Vagina (tissue), 2 donors: ENCODE measurements at places on chromosomes 12 and 14.

DNA sequence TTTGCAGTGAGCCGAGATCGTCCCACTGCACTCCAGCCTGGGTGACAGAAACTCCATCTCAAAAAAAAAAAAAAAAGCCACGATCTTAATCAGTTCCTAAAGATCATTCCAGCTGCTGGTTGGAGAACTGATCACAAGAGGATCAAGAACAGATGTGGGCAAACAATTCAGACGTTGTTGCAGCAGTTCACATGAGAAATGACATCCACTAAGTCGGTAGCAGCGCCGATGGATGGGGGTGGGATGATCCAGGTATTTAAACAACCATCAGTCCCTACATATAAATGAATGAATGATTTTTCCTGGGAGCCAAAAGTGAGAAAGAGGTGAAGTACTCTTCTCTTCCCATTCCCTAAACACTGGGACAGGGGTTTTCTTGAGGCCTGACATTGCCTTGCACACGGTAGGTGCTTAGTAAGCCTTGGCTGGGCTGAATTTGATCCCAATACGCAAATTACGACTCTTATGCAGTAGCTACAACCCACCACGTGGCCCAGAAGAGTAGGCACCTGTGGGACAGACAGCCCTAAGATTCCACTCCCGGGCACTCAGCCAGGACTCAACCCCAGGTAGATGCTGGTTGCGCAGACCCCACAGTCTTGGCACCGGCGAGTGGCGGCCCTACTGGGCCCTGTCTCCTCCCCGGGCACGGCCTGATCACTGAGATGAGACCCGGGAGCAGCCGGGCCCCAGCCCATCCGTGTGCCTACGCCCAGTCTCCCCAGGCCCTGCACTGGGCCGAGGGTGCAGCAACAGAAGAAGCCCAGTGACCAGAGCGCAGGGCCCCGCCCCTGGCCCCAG, 565 bp downstream of the SPRYD3 start:
- DNase-seq = peak; percentile 83

GRCh38 chr12:6461401-6462233, 8.9 kb downstream of the VAMP1 start:
- DNase-seq = no peak

DNA sequence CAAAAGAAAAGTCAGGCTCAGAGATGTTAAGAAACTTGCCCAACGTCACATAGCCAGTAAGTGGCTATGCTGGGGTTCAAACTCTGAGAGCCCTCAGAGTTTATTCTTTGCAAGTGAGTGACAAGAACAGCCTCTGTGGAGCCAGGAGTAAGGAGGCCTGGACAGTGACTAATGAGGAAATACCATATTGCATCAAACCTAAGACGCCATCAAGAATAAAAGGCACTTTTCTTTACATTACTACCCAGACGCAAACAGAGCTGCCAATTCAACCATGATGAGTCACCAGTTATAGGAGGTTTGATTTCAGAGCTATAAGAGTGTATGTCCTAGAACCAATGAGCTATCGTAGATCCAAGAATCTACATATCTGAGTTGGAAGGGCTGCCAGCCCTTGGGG, 9.4 kb downstream of the TNFRSF1A start:
- DNase-seq = no peak

DNA sequence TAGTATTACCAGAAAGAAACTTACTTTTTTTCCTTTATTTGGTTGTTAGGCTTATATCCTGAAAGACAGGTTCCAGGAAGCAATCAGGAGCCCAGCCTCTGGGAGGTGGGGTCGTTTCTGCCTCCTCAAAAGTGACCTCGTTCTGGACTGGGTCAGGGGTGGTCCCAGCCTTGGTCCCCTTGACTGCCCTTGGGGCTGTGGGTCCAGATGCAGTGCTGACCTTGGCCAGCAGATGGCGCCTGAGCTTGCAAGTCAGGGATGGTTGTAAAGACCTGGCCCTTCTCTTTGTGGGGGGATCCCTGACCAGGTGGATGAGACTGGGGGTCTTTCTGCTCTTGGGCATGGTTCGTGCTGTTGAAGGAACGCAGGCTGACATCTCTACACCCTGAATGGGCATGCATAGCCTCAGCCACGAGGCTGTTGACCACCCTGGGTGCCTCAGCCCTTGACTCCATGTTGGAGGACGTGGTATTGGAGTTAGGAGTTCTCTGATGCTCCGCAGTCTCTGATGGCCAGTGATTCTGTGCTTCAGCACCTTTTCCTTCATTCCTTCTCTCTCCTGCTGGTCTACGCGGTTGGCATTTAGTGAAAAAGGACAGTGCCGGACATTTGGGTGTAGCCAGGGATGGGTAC, 62.4 kb downstream of the ADCK1 start:
- DNase-seq = no peak

DNA sequence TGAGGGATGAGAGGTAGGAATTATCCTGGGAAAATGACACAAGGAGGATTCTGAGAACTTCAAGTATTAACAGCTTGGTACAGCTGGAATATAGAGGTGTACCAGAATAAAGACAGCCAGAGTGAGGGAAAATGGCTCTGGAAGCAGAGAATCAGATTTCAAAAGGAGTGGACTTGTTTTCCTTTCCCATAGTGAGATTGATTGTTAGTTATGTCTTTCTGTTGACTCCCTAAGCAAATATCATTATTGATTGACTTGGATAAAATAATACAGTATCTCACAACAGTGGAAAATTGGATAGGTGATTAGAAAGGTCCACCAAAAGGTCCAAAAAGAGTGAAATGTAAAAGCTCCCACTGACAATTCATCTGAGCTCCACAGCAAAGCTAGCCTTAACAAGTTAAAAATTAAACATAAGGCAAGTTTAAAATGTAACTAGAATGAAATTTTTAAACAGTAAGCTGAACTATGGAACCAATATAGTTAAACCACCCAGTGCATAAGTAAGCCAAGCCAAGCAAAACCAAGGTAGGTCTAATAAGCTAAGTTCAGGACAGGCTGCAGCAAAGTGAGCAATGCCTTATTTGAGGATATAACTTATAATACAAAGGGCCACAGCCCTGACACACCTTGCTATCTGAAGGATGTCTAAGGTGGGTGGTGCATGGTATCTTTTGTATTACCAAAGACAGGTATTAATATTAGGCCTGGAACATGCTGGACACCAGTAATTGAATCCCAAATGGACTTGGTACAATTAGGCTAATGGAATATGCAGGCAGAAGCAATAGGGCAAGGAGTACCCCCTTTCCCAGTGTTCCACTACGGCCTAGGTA, 21.8 kb downstream of the ENTPD5 start:
- no peak for DNase-seq

DNA sequence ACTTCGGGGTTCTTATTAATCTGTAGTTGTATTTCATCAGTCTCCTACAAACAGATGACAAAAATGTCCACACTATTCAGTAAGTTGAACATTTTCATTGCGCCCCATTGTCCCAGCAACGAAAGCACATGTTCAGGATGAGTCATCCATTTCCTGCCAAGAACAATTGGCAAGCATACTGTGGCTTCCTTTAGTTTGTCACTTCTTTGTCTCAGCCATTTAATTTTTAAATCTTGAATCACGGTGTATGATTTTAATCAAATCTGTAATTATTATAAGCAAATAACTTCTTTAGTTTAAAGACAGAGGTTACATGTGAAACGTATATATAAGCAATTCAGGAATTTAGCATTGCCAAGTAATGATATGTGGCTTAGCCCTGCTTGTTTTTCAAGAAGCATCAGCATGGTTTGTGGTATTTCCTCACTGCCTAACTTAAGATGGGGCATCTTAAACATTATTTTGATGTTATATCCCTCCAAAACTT, 211.3 kb upstream of the KRR1 start:
- DNase-seq = no peak

DNA sequence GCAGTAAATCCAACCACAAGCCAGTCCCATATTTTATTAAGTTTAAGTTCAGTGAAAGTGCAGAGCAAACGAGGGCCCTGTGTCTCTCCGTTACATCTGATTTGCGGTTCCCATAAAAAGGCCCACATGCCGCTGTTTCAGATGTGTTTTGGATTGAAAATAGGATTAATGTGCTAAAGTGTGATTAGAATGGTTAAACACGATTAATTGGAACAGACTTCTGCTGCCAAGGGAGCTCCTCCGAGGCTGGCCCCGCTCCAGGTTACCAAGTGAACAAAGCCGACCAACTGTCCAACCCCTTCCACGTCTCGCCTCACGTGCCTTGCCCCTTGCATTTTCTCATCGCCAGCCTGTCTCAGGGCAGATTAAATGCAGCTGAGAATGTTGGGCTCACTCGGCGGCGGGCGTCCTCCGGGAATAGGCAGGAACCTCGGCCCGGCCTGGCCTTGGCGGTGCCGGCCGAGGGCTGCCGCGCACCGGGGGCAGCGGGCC, 166.5 kb upstream of the GSC start:
- no peak for DNase-seq

GRCh38 chr14:81416194-81416952, 16.2 kb upstream of the STON2 start:
- DNase-seq = no peak

- DNase-seq = no peak
Observed at GRCh38 chr12:52368508-52368907, 1.2 kb upstream of the KRT85 start.

DNA sequence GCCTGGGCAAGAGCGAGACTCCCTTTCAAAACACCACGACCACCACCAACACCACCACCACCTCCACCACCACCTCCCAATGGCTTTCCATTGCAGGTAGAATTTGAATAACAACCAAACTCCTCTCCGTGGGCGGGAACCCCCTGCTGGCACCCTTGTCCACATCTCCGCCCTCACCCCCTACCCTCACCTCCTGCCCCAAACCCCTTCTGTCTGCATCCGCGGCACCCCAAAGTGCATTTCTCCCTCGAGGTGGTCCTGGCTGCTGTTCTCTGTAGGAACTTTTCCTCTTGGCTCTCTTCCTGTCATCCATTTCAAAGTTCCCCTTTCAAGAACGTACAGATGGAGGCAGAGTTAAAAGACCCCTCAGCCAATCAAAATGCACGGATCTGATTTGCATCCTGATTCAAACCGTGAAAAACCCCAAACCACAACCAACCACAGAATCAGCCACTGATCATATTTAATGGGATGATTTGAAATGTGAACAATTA, 3.8 kb downstream of the SDSL start:
- no peak for DNase-seq

- no peak for DNase-seq
Observed at GRCh38 chr14:52400846-52401245, 86.7 kb downstream of the PTGER2 start.

DNA sequence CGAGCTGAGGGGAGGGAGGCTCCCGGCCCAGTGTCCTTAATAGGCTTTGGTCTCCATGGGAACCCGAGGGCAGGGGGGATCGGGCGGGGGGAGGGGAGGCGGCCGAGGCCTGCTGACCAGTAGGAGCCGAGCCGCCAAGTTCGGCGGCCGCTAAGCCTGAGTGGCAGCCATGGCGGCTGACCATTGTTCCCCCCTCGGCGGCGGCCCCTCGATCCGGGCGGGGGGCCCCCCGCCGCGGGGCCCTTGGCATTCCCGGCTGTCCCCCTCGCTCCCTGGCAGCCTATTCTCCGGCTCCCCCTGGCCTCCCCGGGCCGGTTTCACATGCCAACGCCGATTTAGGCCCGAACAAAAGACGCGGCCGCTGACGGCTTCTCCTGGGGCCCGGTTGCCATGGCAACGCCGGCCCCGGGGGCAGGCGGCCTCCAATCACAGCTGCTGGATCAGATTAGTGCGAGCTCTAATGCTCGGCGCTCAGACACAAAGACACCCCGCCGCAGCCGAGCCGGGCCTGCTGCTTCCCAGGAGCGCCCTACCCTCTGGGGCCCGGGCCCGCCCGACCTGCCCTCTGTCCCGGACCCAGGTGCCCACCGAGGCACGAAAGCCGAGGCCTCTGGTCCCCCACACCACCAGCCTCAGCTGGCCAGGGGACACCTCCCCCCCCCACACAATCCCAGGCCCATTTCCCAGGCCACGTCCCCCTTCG, 7.3 kb downstream of the MSI1 start:
- DNase-seq = no peak

GRCh38 chr12:106960443-106960842, 4.7 kb downstream of the TMEM263 start:
- no peak for DNase-seq
